Stimulated activated CD8-positive, alpha-beta memory T cell treated with anti-CD3 and anti-CD28 coated beads, Interleukin-12 subunit alpha, Interleukin-12 subunit beta, amount 100 ng/mL, for 4 hours (primary cell): ENCODE measurements at places on chromosomes 1 and 21.

GRCh38 chr1:19831441-19831840, 16.4 kb upstream of the RNF186 start:
- DNase-seq = no peak

GRCh38 chr1:67350783-67351182, 43.1 kb downstream of the IL12RB2 start:
- DNase-seq = no peak

DNA sequence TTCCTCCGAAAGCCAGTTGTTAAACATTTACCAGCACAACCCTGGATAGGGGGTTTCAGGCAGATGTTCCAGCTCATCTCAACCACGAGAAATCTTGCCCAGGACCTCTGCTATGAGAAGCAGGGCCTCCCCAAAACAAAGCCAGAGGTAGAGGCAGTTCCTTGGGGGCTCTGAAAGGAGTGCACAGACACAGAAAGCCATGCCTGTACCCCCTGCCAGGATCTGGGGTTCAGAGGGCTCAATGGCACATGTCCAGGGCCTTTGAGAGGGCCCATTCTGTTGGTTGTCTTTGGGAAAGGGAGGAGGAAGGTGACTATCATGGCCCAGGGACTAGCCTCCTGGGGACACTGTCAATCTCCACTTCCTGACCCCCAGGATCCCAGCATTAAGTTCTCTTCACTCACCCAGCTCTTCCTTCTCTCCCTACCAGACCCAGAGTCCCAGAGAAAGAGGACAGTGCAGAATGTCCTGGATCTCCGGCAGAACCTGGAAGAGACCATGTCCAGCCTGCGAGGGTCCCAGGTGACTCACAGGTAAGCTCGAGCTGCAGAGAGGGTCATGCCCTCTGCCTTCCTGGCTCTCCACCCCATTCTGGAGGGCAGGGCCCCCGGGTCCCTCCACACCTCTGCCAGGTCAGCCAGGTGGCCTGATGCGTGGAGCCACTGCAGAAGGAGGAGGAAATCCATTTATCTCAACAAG, 116.4 kb upstream of the IPO9 start:
- no peak for DNase-seq

GRCh38 chr1:101111461-101111860, 85.9 kb upstream of the DPH5 start:
- no peak for DNase-seq

- DNase-seq = no peak
Observed at GRCh38 chr21:17476006-17476405, 36.8 kb upstream of the CXADR start.

GRCh38 chr1:180265871-180266270, 35.8 kb downstream of the LHX4 start:
- no peak for DNase-seq

DNA sequence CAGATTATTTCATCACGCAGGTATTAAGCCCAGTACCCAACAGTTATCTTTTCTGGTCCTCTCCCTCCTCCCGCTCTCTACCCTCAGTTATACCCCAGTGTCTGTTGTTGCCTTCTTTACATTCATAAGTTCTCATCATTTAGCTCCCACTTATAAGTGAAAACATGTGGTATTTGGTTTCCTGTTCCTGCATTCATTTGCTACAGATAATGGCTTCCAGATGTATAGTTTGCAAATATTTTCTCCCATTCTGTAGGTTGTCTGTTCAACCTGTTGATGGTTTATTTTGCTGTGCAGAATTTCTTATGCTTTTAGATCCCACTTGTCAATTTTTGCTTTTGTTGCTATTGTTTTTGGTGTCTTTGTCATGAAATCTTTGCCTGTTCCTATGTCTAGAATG, 21.1 kb upstream of the KCNH1 start:
- no peak for DNase-seq

GRCh38 chr1:186976700-186977099, 148.0 kb downstream of the PLA2G4A start:
- DNase-seq = no peak

- no peak for DNase-seq
Observed at GRCh38 chr1:43786201-43786958, 79.0 kb downstream of the ST3GAL3 start.
